Activated naive CD4-positive, alpha-beta T cell (primary cell): ENCODE measurements at places on chromosomes 6 and 20.

DNA sequence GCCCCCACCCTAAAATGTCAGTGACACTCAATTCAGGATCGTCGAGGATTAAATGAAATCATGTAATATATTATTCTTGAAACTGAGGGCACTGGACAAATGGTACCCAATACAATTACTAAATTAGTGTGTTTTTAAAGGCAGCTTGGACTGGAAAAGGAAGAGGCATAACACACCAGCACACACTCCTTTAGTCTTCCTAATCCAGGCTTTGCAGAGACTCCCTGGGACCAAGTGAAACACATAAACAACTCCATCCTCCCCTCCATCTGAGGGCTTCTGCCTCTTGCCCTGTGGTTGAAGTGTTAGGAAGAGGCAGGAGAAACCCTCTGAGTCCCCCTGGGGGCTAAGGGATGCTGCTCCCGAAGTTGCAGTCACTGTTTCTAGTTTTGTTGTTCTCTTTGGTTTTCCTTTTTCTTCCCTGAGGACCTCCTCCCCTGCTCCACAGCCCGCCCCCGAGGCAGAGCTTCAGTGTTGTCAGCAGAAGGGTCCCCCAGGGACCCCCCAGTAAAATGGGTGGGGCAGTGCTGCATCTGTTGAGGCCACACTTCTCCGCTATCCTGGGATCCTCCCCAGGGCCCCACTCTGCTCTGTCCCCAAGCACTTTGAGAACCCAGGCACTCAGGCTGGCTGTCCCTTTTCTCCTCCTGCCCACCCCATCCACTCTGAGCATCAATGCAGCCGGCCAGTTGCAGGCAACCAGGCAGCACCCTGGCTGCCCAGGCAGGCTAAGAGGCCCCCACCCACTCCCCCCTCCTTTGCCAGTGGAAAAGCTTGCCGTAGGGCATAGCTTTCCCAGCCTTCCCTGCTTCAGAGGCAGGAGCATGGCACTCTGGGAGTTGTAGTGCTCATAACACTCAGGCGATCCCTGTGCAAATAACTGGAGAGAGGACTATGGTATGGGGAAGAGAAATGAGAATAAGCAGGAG lies 5.9 kb downstream of the TMEM63B start:
- DNase-seq = no peak

DNA sequence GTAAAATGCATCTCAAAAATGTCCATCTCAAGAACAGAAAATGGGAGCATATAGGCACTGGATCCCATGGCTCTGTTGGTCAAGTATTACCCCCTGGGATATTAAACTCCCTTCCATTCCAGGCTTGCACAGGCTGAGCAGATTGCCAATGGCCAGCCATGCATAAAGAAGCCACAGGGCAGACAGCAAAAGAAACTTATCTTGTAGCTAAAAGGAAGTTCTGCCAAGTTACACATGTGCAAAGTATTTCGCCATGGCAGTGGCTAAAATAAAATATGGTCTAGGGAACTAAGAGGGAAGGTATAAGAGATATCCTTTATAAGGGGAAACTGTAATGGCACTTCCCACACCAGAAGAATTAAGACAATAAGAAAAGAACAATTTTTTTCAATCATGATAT lies 415.6 kb upstream of the BTBD3 start:
- no peak for DNase-seq

GRCh38 chr20:35305682-35306556 lies 13.7 kb upstream of the FAM83C start:
- no peak for DNase-seq

GRCh38 chr6:162538643-162539064 lies 188.9 kb downstream of the PRKN start:
- no peak for DNase-seq

DNA sequence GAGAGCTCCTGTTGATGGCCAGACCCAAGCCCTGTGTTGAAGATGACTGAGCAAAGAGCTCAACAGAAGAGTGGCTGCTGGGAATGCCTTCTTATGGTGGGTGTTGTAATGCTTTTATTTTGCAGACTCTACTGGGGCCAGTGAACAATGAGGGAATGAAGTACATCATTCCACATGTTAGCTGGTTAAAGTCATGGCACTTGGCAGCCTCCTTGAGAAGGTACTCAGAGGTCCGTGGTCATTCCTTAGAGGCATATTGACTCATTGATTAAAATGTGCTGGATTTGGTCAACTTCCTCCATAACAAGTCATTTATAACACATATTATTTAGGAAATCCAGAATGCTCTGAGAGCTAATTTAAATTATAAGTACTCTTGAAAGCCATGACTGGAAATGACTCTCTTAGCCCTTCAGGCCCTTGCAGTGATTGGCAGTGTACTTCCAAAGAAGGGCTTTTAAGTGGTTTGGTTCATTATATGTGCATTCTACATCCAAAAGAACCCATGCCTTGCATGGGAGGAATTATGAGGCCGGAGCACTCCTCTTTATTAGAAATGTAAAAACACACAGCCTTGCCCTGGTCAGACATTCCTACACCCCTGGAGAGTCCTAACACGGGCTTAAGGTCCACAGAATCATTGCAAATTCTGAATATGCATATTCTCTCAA lies 976.9 kb downstream of the KIF16B start:
- DNase-seq = no peak

- no peak for DNase-seq
Measured at GRCh38 chr6:96469312-96469711, 52.3 kb upstream of the UFL1 start.

- DNase-seq = no peak
Measured at GRCh38 chr20:59242714-59243626, 57.4 kb upstream of the EDN3 start.

GRCh38 chr6:38783443-38784228 lies 68.5 kb downstream of the DNAH8 start:
- no peak for DNase-seq

- no peak for DNase-seq
Measured at GRCh38 chr6:52909531-52909930, at the start of gene GSTA3. Gene GSTA3 (minus strand): TSS chr6:52909698. CDS start chr6:52905834, 3,864 bp downstream.

DNA sequence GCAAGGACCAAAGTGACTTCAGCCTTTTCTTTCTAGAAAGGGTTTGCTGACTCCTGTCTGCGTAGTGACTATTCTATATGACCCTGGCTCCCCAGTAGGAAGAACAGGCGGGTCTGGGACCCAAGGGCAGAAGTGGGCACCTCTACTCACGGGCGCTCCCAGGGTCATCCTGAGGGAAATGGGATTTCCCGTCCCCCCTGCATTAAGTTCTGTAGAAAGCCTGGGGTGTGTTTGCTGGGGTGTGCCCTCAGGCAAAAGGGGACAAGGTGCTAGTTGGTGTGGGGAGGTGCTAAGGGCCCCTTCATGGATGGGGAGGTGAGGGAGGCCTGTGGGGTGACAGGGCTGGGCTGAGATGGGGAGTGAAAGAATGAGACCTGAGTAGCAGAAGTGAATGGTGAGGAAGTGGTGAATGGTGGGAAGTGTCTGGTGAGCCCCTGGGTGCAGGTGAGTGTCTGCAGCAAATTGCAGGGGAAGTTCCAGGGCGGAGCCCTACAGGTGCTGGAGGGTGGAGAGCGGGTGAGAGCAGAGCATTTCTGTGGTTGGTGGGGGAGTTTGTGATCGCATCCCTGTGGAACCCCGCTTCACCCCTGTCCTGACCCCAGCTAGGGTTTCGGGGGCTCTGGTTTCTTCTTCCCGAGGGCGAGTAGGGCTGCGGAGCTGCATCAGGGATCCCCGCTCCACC lies 21.1 kb downstream of the RAET1L start:
- DNase-seq = no peak

- DNase-seq = no peak
Measured at GRCh38 chr20:48105526-48105925, 320.2 kb upstream of the SULF2 start.

- DNase-seq = no peak
Measured at GRCh38 chr20:18773566-18773965, 40.0 kb upstream of the SCP2D1 start.

GRCh38 chr6:72959821-72960220 lies 265.5 kb downstream of the KHDC1L start:
- no peak for DNase-seq

DNA sequence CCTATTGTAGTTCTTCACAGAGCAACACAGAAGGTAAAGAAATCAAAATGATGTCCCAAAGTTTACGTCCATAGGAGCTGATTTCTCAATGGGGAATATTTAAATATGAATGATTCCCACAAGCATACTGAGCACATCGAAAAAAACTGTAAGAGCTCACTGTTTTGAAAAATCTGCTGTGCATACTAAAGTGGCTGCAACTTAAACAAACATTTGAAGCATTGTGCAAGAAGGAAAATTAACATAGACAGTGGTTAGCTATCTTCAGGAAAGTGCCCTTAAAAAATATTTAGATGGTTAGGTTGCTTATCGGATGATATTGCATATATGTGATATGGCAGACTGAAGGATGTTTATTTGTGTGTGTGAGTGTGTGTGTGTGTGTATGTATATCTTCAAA lies 747.6 kb downstream of the RFPL4B start:
- no peak for DNase-seq

DNA sequence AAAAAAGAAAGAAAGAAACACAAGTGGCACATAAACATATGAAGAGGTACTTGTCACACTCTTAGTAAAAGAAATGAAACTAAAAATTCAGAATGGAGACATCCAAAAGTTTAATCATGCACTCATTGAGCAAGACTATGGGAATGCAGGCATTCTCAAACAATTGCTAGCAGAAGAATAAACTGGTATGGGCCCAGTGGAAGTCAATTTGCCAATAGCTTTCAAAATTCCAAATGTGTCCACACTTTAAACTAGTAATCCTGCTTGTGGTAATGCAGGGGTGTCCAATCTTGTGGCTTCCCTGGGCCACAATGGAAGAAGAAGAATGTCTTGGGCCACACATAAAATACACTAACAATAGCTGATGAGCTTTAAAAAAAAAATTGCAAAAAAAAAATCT lies 97.4 kb downstream of the EPB41L2 start:
- DNase-seq = no peak

DNA sequence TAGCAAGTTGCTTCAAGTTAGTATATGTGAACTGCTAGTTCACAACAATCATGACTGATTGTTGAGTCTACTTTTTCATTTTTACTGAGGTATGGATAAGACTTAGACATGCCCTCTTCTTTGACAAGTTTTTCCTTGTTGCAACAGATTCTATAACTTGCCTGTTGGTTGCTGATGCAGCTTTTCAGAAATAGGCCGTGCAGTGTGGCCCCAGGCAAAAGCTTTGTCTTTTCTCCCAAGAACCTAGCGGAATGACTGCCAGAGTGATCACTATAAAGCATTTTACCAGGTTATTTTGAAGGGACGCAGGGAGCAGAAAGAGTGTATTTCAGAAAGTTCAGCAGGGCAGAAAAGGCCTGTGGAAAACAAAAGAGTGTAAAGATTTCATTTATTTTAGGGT lies 16.0 kb downstream of the HECA start:
- DNase-seq = no peak

- no peak for DNase-seq
Measured at GRCh38 chr6:38057994-38058393, 238.5 kb downstream of the ZFAND3 start.

- DNase-seq = no peak
Measured at GRCh38 chr20:55678126-55678525, 327.2 kb downstream of the CBLN4 start.

DNA sequence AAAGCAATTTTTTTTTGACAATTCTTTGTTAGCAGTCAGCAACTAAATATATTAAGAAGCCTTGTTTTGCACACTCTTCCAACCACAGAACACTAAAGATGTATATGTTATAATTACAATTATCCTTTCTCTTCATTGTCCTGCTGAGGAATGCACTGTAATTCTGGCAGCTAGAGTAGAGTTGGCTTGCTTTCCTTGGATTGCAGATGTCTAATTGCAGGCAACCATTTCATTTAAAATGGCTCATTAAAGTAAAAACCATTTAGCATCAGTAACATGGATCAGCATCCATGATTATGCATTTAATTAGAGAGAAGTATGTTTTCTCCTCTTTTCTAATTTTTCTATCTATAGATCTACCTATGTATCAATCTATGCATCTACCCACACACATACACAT lies 335.4 kb downstream of the GRIK2 start:
- DNase-seq = no peak

DNA sequence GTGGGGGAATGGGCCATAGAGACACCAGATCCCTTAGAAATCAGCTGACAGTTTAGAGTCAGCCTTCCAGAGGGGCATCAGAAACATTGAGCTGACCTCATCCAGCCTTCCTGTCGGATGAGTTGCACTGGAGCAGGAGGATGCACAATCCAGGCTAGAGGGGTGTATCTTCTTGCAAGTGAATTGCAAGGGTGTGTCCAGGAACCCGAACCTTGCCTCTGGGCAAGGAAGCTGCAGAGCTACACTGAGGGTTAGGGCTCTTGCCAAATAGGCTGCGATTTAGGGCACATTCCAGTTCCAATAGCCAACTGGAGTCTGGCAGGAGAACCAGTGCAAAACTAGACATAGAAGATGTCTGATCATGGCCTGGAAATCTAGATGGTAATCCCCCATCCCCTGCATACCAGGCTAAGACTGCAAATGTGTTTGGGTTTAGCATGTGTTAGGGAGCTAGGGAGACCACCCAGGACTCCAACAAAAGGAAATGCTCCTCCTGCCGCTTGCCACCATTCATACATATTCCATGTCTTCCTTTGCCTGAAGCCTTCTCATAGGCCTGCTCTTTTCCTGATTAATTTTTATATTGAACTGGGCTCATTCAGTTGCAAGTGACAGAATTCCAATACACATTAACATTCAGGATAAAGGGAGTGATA lies 6.3 kb upstream of the UTRN start:
- DNase-seq = no peak

- DNase-seq = no peak
Measured at GRCh38 chr20:57756213-57756612, 46.4 kb upstream of the PMEPA1 start.

GRCh38 chr6:34243131-34243771 lies 5.6 kb downstream of the SMIM29 start:
- no peak for DNase-seq

- DNase-seq = no peak
Measured at GRCh38 chr20:2984028-2984501, 59.4 kb upstream of the GNRH2 start.

DNA sequence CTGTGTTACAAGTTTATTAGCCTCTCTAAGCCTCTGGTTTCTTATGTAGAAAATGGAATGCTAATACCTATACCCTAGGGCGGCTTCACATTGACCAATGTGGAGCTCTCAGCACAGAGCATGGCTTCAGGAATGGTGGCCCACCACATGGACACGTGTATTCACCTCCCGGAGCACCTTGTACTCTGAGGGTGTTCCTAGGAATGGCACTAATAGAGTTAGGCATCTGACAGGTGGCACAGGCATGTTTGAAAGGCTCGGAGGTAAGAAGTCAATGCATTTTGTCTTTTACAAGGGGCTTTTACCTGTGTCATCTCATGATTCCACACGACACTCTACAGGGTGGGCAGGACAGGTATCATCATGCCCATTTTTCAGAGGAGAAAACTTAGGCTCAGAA lies 5.3 kb upstream of the TGM3 start:
- no peak for DNase-seq
